ENCODE measurements at places on chromosomes 1 and 21.

DNA sequence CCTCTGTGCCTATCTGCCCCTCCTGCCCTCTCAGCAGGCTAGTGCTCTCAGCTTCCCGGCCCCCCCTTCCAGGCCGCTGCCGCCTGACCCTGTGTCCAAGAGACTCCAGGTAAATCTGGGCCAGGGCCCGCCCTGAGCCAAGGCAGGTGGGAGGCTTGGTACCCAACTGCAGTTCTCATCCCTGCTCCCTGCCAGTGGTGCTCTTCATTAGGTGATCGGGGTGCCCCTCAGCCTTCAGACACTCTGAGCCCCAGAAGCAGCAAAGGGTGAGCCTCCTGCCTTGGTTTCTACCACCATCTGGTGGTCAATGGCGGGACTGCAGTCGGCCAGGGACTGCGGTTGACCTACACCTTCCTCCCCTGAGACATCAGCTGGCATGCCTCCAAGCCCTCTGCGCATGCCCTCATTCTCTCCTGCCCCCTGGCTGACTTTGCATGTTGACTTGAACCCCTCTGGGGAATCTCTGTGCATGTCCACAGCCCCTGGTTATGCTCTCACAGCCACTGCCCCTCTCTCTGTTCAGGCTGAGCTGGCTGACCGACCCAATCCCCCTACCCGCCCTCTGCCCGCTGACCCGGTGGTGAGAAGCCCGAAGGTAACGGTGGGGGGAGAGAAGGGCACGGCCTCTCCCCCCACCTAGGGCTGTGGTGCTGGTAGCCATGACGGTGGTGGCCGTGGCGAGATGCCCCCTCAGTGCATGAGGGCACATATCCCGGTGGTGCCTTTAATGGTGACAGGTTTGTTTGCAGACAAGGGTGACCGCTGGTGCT, 2.0 kb upstream of the EFNA4 start:
- peak; percentile 93 for DNase-seq

GRCh38 chr1:165435801-165436200, 9.1 kb downstream of the RXRG start:
- DNase-seq, result no peak

DNA sequence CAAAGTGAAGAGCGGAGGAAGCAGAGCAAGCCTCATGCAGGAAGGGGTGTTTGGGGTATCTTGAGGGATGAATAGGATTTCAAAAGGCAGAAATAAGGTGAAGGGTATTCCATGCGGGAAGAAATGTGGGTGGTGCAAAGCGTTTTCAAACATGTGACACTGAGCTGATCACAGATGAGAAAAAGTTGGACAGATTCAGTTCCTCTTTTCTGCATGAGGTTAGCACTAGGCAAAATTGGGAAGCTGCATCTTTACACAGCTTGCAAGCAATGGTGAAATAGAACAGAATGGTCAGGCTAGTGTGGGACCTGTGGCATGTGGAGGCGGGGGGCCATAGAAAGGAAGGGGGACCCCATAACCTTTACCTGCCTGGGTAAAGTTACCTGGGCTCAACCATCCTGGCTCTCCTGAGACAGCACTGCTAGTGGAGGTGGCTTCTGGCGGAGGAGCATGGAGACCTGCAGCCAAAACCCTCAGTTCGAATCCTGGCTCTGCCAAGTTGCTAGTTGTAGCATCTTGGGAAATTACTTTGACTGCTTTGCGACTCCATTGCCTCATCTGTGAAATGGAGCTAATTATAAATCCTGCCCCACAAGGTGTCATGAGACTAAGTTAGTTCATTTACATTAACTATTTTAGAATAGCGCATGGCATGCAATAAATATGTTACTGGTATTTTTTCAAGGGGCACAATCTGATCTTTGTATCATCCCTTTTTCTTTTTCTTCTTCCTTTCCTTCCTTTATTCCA, 16.4 kb downstream of the KCNA10 start:
- DNase-seq, result no peak

GRCh38 chr1:21823206-21823979, 11.3 kb downstream of the LDLRAD2 start:
- DNase-seq, result no peak

- DNase-seq, result no peak
These were observed 138.1 kb downstream of the TPR start for GRCh38 chr1:186236921-186237320.

- no peak for DNase-seq
These were observed 42.9 kb upstream of the DMRTB1 start for GRCh38 chr1:53416269-53416813.

DNA sequence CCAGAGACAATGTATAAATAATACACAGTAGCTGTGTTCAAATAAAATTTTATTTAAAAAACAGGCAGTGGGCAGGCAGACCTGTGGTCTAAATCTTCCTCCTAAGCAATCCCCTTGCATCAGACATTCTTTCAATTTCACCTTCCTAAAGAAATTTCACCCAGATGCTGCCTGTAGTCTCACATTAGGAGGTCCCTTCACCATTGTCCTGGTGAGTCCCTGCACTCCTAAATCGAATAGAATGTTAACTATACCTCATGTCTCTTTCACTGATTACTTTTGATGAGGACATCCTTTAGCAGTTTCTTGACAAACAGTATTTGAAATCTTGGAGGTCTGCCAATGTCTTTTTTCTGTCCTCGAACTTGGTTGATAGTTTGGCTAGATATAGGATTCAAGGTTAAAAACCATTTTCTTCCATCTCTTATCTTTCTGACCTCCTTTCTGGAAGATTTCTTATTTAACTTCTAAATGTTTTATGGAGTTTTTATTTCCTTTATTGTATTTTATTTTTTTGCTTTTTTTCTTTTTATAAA, 77.5 kb downstream of the LPGAT1 start:
- DNase-seq, result no peak

DNA sequence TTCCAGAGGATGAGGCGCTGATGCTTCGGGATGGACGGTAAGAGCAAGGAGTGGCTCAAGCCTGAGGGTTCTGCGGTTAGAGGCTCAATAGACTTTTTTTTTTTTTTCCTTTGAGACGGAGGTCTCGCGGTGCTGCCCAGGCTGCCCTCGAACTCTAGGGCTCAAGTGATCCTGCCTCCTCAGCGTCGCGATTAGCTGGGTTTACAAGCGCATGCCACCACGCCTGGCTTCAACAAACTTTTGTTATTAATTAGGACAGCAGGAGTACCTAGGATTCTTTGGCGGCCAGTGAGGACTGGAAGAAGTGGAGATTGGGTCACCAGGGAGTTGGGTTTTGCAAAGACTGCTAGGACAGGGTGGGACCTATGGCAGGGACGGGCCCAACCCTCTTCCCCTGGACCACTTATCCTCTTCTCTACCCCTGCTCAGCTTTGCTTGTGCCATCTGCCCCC, 587 bp downstream of the SCNM1 start:
- DNase-seq, result no peak

DNA sequence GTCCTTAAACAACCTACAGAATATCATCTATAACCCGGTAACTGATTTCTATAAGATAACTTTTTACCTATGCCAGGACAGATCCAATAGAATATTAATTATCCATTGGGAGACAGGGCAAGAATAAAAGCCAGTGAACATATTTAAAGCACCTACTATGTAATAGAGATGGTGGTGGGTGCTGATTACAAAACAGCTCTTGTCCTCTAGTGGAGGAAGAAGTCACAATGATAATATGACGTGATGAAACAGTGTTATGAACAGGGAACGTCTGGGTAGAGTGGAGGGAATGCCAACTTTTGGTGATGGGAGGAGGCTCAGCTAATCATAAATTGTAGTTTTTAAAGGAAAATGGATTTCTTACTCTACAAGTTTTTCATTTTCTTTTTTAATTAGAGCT, 2.3 kb downstream of the LGALS8 start:
- no peak for DNase-seq

DNA sequence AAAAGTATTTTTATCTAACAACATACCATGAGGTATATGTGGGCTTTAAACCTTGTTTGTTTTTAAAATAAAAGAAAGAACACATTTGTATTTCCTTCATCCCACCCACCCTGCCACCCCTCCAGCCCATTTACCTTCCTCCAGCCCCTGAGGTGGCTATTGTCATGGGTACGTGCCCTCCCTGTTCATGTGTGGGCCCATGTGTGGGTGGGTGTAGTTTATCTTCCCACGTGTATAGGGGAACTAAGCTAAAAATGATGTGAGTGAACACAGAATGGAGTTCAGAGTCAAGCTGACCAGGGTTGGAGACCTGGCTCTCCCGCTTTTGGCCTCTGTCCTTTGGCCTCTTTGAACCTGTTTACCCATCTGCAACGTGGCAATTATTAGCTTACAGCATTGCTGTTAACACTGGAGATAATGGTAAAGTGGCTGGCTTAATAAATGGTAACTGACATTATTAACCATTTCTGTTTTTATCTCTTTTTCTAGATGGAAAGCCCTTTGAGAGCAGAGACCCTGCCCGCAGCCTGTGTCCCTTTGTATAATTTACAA, 78.1 kb upstream of the WDR26 start:
- DNase-seq, result no peak

DNA sequence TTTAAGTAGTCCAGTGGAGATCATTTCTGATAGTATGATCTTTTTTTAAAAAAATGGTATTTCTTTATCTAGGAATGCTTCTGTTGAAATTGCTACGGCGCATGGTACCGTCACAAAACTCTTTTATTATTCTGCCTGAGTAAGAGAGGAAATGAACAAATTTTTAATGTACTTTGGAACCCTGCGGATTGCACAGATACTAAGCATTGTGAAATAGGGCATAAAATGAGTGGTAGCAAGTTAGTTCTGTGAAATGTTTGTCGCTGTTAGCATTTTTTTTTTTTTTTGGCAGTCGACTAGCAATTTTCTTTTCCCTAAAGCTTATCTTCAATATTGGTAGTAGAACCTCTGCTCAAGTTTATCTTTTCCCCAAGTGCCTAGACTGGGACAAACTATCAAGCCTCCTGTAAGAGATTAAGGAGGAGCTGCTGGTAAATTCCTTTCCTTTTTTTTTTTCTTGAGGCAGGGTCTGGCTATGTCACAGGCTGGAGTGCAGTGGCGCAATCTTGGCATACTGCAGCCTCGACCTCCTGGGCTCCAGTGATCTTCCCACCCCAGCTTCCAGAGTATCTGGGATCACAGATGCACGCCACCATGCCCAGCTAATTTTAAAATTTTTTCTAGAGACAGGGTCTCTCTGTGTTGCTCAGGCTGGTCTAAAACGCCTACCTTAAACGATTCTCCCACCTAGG, 2.2 kb downstream of the ITSN1 start:
- no peak for DNase-seq

DNA sequence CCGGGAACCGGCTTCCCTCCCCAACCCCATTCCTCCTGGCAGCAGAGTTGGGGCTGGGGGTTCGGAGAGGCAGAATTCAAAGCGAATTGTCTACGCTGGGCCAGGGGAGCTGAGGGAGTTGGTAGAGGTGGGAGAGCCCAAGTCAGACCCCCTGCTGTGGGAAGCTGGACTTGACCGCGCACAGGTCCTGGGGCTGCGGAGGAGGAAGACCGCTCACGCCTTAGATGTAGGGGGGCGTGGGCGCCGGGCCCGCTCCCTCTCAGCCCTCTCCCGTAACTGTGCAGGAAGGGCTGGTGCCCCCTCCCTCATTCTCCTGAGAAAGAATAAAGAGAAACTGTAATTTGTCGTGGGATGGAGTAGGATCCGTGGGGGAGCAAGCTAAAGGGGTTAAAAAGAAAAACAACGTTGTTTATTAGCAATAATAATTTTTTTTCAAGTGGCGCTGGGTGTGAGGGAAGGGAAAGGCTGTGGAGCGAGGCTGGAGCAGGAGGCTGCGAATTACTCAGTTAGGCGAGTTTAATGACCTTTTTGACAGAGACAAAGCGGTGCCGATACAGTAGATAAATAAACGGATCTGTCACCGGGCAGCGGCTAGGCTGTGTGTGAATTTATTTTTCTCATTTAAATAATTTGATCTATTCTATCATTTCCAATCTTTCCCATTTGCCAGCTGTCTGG, 838 bp upstream of the GRIK3 start:
- no peak for DNase-seq

DNA sequence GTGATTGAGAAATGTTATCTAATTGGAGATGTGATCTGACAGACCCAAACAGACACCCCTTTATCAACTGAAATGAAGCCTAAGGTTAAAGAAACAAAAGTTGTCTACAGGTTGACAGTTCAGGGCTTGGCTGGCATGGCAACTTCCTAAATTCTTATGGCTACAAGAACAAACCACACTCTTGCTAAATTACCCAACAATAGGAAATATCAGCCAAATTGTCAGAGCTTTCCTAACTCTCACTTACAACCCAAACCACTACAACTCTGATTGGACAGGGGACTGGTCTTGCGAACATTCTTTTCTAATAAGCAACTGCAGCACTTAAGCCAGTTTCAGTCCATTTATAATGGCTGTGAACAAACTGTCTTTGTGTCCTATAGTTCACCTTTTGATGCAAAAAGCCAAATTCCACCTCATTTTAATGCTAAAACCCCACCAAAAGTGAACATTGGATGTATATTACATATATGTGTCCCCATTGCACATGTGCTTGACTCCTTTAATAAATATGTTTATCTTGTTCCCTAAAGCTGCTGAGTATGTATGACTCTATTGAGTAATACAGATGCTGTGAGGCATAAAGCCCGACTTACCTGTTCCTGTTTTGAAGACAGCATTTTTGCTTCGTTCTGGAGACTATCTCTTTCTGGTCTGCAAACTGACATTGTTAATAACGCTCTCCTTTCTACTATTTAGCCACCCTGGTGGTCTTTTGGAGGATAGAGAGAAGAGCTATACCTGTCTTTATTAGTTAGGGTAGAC, 101.3 kb upstream of the HMCN1 start:
- no peak for DNase-seq
